ENCODE measurements at places on chromosomes 5 and 9.

DNA sequence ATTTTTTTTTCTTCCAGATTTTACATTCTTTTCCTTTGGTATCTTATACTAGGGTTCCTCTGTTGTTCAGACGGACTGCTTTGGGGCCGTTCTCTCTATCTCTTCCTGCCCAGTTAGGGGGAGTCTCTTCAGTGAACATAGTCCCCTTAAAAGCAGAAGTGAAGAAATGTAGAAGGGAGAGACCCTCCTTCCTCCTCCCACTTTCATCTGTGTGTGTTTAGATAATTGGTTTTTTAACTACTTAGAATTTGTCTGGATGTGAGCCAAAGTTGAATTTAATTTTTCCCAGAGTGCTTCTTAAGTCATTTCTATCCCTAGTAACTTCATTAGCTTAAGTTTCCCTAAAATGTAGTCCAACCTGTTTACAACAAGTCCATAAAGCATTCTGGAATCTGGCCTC is 167.5 kb downstream of the HACD4 start:
- no peak for DNase-seq

DNA sequence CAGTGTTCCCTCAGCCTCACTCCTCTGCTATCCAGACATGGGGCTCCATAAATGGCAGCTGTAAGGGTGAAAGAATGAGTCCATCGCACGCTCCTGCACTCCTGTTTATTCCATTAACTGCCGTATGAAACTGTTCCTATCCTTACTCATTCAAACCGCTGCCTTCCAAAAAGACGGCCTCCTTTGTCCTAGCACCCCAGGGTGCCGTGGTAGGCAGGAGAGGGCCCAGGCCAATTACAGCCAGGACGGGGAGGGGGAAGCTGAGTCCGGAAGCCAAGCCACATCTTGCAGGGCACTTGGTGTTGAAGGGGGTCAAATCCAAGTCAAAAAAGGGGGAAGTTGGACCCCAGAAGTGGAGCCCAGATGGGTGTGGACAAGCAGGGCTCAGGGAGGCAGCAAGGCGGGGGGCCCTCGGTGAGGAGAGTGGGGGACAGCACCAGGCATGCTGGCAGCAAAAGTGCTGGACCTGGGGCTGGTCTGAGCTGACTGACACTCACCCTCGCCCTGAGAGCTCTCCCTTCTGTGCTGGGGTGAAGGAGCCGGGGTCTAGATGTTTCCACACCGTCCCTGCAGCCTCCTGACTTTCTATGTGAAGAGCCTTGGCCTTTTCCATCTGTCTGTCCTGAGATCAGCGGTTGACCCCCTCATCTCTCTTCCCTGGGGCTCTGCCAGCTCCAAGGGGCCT is 63.3 kb downstream of the COL23A1 start:
- DNase-seq = no peak

DNA sequence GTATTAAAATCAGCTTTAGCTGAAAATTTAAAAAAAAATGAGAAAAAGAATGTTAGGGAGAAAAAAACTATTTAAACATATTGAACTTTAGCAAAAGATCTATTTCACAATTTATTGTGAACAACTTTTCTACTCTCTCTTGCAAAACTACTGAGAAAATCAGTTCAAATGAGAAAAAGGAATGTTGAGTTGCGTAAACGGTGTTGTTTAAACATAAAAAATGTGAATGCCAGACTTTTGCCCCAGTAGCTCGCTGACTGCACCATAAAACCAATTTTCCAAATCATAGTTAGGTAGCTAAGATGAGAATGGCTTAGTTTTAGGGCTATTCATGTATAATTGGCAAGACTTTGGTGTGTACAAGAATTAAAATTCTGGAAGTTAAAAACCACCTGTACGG is 13.4 kb upstream of the RAD23B start:
- no peak for DNase-seq

DNA sequence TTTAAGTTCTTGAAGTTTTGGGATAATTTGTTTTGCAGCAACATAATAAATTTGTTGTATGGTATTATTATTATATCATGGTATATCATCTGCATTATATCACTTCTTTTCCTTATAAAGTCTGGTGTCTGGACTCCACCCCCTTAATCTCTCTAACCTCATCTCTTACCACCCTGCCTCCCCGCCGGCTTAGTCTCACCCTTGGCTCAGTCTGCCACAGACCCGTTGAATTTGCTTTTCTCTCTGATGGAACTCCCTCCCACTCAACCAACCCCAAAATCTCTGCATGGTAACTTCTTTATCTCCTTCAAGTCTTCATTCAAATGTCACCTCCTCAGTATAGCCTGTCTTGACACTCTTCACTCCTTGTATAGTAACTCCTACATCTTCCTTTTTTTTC is 29.6 kb upstream of the MATR3 start:
- no peak for DNase-seq

GRCh38 chr9:134319306-134320125 is 6.7 kb upstream of the RXRA start:
- no peak for DNase-seq

DNA sequence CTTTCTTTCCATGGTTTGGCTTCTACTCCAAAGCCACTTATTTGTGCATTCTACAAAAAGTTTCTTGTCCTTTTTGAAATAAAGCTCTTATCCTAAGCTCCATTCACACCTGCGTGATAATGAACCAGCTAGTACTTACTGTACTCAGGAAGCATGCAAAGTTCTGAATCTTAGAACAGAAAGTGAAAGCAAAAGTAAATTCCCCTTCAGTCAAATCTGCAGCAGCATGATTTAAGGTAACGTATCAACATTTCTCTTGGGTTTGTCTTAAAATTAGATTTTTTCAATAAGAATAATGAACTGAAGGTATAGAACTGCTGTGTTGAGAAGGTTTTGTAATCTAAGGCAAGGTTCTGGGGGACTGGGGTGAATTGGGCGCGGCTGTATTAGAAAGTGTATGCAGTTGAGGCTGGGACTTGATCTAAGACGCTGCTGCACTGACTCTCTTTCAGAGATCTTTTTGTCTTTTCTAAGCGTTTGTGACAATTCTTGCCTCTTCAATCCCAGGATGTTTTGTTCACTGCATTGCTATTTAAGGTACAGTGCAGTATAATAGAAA is at the start of gene ERAP2:
ERAP2 (plus strand) TSS at position 209 of the 559 bp plus-strand sequence. CDS start 3,186 bp downstream, outside the sequence.
- DNase-seq = no peak

GRCh38 chr9:95666785-95667155 is 150.0 kb upstream of the PTCH1 start:
- no peak for DNase-seq

DNA sequence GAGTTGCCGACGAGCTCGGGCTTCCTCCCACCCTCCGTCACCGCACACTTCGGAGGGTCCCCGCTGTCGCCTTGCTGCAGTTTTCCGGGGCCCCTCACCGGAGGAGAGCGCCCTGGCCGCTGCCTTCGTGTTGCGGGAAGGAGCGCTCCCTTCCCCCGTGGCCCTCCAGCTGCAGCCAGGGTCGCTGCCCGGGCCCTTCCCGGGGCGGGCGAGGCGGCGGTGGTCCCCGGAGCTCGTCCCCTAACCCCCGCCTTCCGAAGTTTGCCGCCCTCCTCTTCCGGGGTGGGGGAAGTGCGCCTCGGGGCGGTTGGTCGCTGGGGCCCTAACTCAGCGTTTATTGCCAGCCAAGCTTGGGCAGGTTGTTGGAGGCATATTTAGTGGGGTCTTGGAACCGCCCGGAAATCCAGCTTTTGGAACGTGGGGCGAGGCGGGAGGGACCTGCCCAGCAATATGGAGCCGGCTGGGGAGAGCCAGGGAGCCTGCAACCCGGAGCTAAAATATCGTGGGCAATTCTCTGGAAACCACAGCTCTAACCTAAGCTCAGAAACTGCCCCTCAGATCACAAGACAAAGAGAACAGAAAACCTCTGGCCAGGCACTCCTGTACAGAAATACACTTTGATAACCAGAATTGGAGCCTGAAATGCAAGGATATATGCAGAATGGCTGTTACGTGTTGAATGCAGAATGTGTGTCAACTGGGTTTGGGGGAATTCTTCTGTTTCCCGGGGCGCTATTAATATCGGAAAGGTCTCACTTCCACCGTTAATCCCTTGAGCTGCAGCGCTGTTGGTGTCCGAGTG is 890 bp downstream of the PIK3R1 start:
- DNase-seq = peak; percentile 9

DNA sequence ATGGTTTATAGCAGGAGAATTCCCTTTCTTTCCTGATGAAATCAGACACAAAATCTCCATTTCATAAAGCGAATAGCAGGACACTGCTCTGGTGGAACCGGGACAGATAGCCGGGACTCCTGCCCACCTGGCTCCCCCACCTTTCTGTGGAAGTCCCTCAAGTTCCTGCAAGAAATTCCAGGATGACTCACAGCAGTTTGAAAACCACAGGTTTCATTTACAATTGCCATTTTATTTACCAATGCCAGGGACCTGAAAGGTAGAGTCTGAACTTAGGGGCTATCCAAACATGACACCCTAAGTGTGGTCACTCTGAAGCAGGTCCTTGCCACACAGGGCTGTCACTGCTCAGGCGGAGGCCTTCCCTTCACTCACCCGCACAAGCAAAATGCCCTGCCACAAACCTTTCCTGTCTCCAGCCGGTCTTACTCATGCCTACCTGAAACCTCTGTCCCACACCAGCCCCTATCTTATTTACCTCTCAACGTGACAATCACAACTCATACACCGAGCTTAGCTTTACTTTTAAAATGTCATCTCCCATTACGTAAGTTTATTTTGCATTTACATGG is 63.3 kb upstream of the TAF1L start:
- no peak for DNase-seq

DNA sequence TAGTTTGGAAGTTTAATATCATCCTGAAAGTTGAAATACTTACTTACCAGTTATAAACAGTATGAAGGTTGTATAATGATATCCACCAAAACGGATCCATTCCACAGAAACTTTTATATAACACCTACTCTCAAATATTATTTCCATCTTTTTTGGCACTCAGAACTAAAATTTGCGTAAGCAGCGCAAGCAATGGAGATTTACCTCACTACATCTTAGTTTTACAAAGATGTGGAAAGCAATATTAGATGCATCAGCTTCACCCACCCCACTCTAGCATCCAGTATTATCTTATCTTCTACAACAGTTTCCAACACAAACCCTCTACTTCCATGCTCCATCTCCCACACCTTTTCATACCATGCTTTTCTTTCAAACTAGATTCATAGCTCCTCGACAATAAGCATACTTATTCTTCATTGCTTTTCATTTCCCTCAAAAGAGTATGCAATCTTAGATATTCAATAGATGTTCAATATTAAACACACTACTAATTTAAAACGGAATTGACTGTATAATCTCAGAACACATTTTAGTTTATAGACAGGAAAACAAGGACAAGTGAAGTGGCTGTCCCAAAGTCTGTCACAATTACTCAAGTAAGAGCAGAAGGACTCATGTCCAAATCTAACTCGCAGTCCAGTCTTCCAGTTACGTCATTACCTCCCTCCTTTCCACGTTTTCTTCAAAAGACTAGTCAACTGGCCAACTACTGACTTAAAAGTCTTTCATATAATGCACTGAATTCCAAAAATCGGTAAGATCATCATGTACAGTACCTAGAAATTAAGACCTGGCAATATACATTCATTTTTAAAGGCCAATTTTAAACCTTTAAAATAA is 2.2 kb downstream of the PPP2CA start:
- DNase-seq = no peak

- DNase-seq = no peak
Measured at GRCh38 chr9:98791608-98792490, 4.5 kb downstream of the ANKS6 start.

GRCh38 chr5:79107020-79107796 is 4.4 kb upstream of the BHMT start:
- no peak for DNase-seq

GRCh38 chr9:9612270-9612669 is 1000.5 kb downstream of the PTPRD start:
- no peak for DNase-seq

- DNase-seq = no peak
Measured at GRCh38 chr5:123273984-123274383, 149.2 kb downstream of the CEP120 start.
